ENCODE measurements at places on chromosomes 5 and 9.

GRCh38 chr5:11563822-11564221 is 340.4 kb downstream of the CTNND2 start:
- DNase-seq, result no peak

DNA sequence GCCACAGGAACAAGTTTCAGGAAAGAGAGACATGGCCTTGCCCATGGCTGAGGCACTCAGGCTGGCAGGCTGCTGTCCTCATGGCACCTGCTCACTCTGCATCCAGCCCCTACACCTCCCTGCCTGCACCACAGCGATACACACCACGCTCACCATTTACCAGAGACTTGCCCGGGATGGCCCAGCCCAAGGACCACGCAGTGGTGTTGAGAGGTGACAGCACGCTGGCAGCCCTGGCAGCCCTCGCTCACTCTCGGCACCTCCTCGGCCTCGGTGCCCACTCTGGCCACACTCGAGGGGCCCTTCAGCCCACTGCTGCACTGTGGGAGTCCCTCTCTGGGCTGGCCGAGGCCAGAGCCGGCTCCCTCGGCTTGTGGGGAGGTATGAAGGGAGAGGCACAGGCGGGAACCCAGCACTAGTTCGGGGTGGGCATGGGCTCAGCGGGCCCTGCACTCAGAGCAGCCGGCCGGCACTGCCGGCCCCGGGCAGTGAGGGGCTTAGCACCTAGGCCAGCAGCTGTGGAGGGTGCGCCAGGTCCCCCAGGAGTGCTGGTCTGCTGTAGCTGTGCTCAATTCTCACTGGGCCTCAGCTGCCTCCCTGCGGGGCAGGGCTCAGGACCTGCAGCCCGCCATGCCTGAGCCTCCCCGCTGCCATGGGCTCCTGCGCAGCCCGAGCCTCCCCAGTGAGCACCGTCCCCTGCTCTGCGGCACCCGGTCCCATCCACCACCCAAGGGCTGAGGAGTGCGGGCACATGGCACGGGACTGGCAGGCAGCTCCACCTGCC is 20.3 kb downstream of the ZDHHC11B start:
- DNase-seq, result no peak

GRCh38 chr5:157357823-157358222 is 91.9 kb downstream of the CYFIP2 start:
- no peak for DNase-seq

DNA sequence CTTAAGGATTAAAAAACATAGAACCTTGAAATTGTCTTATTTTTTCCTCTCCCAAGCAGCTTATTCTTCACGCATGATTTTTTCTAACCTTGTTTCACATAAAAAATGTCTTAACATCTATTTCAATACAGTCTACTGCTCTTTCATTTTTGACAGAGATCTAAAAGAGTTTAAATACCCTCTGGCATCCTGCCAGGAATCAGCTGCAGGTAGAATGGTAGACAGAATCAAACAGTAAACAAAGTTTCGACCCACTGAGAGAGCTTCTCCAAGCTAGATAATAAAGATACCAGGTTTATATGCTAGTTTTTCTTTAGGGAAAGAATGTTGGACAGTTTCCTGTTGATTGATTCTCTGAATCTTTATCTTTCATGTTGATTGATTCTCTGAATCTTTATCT is 555.8 kb upstream of the CDH9 start:
- DNase-seq, result no peak

DNA sequence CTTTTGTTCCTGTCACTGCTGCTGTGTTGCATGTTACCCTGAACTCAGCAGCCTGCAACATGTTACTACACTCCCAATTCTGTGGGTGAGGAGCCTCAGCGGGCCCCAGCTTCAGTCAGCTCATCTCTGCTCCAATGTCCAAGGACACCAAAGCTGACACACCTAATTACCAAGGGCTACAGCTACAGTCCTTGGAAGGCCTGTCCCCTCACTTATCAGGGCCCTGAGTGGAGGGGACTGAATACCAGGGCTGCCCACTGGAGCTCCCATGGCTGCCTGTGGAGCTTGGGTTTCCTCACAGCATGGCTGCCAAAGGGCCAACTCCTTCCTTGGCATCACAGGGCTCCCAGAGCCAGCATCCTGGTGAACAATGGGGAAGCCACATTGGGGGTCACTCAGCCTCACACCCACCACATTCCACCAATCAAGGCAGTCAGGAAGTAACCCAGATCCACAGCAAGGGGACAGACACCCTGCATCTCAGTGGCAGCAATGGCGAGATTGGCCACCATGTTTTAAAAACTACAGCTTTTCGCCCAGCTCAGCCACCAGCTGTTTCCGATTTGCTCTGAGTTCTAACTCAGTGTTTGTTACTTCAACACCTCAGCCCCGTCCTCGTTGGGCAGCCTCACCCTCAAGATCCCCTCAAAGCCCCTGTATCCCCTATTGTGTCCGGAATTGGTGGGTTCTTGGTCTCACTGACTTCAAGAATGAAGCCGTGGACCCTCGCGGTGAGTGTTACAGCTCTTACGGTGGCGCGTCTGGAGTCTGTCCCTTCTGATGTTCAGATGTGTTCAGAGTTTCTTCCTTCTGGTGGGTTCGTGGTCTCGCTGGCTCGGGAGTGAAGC is 18.9 kb downstream of the SEMA4D start:
- DNase-seq, result no peak

- no peak for DNase-seq
Measured at GRCh38 chr9:124537926-124538325, 30.7 kb upstream of the NR5A1 start.

DNA sequence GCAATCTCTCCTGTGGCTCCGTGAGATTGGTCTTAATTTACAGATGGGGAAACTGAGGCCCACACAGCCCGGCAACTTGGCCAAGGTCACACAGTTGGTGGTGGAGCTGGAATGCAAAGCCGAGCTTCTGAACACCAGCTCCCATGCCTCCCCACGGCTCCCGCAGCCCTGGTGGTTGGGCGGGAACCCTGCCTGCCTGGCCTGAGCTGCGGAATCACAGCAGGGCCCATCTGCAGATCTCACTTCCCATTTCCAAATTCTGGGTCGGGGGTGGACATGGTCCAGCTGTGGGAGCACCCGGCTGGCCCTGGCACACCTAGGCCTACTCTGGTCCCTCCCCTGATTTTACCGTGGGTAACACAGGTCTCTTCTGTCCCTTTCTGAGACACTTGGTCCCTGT is 35.3 kb upstream of the PHYKPL start:
- no peak for DNase-seq

DNA sequence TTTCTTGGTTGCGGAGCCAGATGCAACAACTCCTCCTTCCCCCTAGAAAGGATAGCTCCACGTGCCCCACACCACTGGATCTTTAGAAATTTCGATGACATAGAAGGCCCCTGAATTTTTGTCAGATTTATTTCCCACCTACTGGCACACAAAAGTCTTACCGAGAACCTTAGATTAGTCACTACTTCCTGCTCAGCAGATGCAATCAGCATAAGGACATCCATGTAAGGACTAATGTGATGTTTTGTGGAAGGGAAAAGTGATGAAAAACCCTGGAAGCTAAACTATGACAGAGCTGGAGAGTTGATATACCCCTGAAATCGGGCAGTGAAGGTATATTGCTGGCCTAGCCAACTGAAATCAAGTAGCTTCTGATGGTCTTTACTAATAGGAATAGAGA is 125.5 kb upstream of the NFIL3 start:
- no peak for DNase-seq

- DNase-seq, result no peak
Measured at GRCh38 chr5:80615266-80615914, 39.1 kb upstream of the MSH3 start.

DNA sequence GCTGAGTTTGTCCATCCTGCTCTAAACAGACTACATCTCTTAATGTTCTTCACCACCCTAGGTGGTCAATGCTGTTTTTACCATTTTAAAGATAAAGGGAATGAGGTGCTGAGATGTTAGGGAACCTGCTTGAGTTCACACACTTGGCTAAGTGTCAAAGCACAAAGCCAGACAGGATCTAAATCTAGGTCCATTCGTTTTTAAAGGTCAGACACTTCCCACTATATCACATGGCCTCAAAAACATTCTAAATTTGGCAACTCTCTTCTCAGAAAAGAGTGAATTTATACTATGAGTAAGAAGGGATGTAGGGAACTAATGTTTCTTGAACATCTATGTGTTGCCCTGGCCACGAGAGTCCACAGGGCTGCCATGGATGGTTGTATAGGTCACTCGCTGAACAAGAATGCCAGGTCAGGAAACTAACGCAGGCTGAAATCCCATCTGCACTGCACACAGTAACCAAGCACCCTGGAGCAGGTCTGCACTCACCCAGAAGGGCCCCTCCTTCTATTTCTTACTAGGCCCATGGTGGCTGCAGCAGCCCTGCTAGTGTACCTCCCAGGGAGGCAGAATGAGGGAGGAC is 213.0 kb downstream of the SPOCK1 start:
- DNase-seq, result no peak

- no peak for DNase-seq
Measured at GRCh38 chr9:77848897-77849296, 182.7 kb downstream of the GNAQ start.

GRCh38 chr9:86807367-86807976 is 139.8 kb downstream of the GAS1 start:
- DNase-seq, result no peak

GRCh38 chr5:159514229-159514810 is 184.0 kb upstream of the IL12B start:
- DNase-seq, result no peak

- no peak for DNase-seq
Measured at GRCh38 chr9:110224583-110224982, 16.6 kb upstream of the C9orf152 start.

DNA sequence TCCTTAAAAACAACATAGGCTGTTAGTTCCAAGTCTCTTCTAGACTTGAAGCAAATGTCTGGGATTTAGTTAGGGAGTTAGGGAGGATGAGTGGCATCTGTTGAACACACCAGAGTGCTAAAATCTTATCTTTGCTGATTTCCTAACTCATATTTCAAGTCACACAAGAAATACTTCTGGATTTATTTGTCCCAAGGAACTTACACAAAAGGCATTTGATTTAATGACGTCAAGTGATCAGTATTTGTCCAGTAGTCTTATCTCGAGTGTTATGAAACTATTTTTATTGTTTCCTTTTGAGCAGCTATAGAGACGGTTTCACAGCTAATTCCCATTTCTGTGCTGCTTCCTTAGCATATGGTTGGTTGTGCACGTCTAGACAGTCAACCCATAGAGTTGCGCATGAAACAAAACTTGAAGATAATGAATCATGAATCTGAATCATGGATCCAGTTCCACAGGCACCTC is 140.5 kb upstream of the TUT7 start:
- no peak for DNase-seq

DNA sequence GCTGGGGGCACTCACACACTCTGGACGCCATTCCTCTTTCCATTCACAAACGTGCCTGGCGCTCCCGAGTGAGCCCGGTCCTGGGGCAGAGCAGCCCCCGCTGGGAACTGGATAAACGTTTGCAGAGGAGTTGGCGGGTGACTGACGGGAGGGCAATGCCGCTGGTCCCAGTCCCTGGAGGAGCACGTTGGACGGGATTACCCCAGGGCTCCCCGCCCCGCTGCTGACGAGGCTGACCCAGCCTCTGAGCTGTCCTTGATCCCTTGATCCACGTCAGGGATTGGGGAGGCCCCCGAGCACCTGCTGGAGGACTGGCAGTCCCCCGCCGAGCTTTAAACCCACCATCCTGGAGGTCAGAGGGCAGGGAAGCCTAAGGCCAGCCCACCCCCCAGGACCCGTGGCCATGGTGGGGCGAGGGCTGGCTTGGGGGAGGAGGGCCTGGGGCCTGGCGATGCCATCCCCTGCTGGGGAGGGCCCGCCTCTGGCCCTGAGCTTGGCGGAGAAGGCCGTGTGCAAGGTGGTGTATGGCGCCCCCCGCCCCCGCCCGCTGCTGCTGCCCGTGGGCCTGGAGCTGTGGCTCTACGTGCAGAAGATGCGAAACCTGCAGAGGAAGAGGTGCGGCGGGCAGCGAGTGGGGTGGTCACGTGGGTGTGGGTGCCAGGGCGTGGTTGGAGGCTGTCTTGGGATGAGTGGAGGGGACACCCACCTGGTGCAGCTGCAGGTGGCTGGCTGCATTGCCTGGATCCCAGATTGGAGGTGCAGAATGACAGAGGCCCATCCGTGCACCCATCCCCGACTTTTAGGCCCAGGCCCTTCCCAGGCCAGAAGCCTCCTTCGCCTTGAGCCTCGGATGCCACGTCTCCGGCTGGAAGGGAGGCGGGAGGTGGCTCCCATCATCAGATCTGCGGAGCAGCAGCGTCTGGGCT is 4.5 kb downstream of the GPSM1 start:
- DNase-seq, result no peak

- no peak for DNase-seq
Measured at GRCh38 chr9:36847781-36848673, 186.0 kb downstream of the PAX5 start.

- no peak for DNase-seq
Measured at GRCh38 chr9:88997646-88998045, 6.4 kb downstream of the S1PR3 start.
